Activated T-helper 17 cell treated with anti-CD3 and anti-CD28 coated beads, Interleukin-2, amount 50 U/mL, for 72 hours (primary cell): ENCODE measurements at places on chromosomes 2 and 18.

DNA sequence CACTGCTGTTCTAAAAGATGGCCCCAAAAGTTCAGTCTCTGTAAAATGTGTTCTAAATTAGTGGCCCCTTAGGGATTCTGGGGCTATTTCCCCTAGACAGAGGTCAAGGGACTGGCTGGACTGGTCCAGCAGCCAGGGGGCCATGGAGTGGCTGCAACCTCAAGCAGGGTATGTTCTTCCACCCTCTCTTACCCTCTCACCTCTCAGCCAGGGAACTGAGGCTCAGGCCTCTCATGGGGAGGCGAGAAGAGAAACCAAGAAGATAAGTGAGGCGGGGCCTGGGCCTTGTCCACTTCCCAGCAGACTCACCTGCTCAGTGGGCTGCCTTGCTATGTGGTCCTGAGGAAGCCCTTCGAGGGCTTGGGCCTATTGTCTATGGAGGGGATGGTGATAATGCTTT, 339.7 kb downstream of the MYCN start:
- H3K4me1 ChIP-seq = no peaks in the 10 kb centered on the region
- ATAC-seq = no peak
- no peak overlapping the region for H3K27ac ChIP-seq

DNA sequence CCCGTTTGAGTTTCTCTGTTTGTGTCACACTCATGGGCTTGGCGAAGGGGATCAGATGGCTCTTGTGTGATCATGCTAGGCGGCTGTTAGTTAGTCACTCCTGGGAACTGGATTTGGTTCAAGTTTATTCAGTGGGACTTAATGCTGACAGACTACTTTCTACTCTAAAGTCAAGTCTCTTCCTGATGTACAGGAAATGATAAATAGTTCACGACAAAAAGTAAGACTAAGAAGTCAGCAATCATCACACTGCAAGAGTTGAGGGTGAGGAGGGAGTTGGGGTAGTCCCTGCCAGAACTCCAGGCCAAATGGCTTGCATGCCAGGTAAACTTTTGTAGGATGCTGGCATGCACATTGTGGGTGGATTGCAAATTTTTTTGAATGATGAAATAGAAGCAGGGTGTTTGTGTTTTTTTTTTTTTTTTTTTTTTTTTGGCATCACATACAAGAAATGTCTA, 25.1 kb upstream of the CCL20 start:
- no peaks in the 10 kb centered on the region for H3K36me3 ChIP-seq
- H3K4me1 ChIP-seq = peaks cover 31% of the 10 kb centered on the region
- no peaks in the 10 kb centered on the region for H3K27me3 ChIP-seq

DNA sequence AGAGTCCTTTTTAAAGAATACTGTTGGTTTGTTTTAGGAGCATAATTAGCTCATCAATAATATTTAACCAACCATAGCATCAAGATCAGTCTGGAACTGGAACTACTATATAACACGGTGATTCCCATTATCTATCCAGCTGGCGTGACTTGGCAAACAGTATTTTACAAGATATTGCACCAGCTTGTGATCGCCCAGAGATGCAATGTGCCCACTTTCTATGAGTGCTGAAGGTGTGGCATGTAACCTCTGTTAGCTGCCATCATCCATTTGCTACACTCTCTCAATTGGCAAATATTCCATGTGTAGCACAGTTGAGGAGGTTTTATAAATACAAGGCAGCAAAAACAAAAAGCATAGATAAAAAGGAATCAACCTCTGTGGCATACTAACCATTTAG, 64.9 kb downstream of the FIGN start:
- H3K4me3 ChIP-seq = no peak overlapping the region
- no peak for ATAC-seq
- no peaks in the 10 kb centered on the region for H3K27me3 ChIP-seq
- H3K27ac ChIP-seq = no peak overlapping the region
- no peaks in the 10 kb centered on the region for H3K36me3 ChIP-seq

- H3K27ac ChIP-seq = no peak overlapping the region
- no peaks in the 10 kb centered on the region for H3K36me3 ChIP-seq
- no peak for ATAC-seq
- H3K4me3 ChIP-seq = no peak overlapping the region
Observed at GRCh38 chr2:158071018-158071417, 30.7 kb upstream of the UPP2 start.

DNA sequence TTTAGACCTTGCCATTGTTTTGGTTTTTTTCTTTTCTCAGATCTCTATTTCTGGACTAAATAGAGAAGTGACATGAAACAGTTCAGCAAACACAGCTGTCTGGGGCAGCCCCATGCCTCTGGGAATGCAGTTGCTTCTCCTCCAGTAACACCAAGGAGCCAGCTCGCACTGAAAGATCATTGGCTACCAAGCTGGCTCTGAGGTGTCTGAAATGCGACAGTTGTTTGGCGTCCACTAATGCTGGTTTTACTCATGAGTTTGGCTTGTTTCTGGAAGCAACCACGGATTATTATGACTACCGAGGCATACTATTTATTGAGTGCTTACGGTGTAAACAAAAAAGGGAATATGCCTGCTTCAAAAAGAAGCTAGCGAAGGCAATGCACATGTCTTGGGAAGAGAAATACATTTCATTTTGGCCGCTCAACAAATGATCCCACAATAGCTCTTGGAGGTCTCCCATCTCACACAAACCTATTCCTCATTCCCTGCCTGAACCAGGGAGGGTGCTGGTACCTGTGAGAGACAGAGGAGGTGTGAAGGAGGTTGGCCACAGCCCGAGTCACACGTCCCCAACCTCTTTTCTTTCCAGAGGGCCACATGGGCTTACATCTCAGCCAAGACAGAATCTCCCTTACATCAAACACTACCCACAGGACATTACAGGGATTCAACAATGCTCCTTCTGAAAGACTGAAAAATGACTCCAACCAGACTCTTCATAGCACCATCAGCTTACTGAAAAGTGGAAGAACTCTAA, 37.5 kb upstream of the NEB start:
- peaks cover 15% of the 10 kb centered on the region for H3K36me3 ChIP-seq
- no peaks in the 10 kb centered on the region for H3K4me1 ChIP-seq
- no peaks in the 10 kb centered on the region for H3K27me3 ChIP-seq
- no peak overlapping the region for H3K27ac ChIP-seq
- no peak for ATAC-seq

GRCh38 chr2:11950896-11951295, 204.5 kb downstream of the LPIN1 start:
- H3K4me3 ChIP-seq = no peak overlapping the region
- no peak for ATAC-seq
- peaks cover 20% of the 10 kb centered on the region for H3K27me3 ChIP-seq
- H3K36me3 ChIP-seq = no peaks in the 10 kb centered on the region
- H3K4me1 ChIP-seq = peaks cover 5% of the 10 kb centered on the region
- H3K27ac ChIP-seq = no peak overlapping the region
